ENCODE measurements at places on chromosomes 5 and 9.

DNA sequence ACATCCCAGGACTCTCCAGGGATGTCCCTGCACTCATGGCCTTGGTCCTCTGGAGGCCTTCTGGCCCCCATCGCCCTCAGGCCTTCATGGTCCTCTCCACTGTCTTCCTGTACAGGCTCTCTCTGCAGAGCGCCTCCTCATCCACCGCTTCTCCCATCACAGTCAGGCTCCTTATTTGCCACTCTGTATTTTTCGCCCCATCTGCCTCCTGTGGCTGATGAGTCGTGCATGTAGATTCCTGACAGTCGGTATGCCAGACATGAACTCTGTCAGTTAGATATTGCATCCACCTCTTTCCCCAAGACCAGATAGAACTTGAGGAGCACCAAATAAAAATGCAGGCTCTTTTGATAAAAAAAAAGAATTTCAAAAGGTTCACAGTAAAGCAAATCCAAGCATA, 362.8 kb downstream of the IRX1 start:
- DNase-seq = no peak

DNA sequence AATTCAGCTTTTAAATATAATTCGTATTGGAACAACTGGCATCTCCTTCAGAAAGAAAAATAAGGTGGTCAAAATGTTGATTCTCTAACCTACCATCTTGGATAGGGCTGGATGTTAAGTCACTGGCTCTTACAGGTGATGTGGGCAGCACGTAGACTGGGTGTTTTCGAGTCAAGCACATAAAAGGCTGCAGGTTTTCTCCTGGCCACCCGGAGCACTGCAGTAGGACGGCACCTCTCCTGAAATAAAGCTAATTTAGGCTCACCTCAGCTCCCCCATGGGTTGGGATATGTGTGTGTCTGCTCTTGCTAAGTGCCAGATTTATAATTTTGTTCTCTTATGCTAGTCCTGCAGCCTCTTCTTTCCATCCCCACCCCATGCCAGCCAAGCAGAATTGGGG, 80.3 kb downstream of the IQGAP2 start:
- DNase-seq = no peak

DNA sequence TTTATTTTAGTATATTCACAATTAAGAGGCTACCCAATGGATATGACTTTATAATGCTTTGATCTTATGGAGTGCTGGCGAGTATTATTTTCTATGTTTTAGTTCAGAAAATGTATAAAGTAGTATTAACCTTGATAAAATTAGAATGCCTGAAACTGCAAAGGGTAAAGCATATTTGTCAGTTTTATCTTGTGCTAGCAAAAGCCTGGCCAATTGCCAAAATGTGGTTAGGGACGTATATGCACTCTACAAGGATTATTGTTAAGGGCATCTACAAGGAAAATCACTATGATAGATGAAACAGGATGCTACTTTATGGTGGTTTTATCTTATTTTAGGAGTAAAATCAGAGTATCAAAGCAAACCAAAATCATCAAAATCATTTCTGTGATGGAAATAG, 281.7 kb downstream of the CCDC171 start:
- DNase-seq = no peak

GRCh38 chr5:33474004-33474403, 33.2 kb downstream of the TARS1 start:
- DNase-seq = no peak

GRCh38 chr9:4174546-4175175, 125.2 kb downstream of the GLIS3 start:
- no peak for DNase-seq

- DNase-seq = no peak
Observed at GRCh38 chr5:168313596-168314204, 22.3 kb downstream of the WWC1 start.

- DNase-seq = no peak
Observed at GRCh38 chr5:31703757-31704156, 64.8 kb downstream of the PDZD2 start.

DNA sequence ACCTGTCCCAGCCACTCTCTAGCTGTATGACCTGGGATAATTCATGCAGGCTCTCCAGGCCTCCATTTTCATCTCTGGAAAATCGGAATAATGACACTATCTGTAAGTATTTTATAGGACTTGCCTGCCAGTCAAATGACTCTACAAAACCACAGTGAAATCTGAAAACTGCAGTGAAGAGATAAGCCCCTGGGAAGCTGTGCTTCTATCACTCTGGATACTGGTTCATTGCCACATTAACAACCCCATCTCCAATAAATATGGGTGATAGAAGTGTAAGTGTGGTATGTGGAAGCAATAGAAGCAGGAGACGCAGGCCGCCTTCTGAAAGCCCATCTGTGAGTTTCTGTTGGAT, 31.8 kb downstream of the WHRN start:
- no peak for DNase-seq

GRCh38 chr5:123452401-123452800, 29.2 kb upstream of the CEP120 start:
- no peak for DNase-seq

DNA sequence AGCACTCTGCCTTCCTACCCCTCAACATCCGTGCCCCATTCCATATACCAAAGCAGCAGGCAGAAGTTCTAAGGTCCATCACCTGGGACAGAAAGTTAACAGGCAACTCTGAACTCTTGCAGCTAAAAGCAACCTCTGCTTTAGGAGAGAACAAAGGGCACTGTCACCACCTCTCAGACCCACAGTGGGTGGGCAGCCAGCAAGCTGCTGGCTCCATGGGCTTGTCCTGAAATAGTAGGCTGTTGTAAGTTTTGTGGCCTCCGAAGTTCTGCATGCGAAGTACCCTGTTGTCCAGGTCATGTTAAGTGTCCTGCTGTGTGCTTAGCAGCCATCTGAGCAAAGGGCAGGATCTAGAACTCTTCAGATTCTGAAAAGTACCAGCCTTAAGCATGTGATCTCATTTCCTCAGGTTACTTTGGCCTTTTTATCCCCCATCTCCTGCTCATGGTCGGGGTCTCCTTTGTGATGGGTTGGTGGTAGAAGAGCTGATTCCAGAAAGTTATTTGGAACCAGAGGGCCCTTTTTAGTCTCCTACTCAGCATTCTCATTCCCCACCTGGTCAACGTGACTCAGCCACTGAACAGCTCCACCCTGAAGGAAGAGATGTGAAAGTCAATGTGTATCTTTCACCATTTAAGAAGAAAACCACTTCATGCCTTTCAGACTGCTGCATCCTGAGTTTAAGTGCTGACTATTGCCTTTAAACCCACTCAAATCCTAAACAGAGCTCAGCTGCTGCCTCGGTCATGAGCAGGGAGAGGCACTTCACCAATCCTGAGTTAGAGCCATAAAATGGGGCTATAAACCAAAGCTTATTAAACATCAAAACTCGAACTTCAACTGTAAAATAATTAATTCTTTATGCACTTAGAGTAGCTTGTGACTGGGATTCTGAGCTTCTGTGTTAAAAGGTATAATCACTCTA, 121.4 kb downstream of the DPYSL3 start:
- no peak for DNase-seq

GRCh38 chr5:81398741-81399140, 4.8 kb upstream of the ACOT12 start:
- DNase-seq = no peak

- DNase-seq = no peak
Observed at GRCh38 chr5:171306166-171306565, 2.9 kb upstream of the TLX3 start.

DNA sequence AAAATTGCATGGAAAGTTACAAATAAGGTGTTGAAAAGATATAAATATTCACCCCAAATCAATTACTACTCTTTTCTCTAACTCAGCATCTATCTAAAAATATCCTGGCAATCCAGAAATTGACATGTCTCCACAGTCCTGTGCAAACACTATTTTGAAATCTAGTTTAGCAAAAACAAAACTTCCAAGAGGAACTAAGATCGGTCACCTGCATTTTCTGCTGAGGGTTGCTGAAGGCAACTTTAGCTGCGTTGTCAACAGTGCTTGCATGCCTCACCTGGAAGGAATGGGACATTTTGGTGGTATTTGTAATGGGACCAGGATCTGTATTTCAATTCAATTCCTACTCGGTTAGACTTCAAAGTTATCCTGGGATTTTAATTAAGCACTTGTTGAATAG, 398.3 kb downstream of the NTRK2 start:
- DNase-seq = no peak

DNA sequence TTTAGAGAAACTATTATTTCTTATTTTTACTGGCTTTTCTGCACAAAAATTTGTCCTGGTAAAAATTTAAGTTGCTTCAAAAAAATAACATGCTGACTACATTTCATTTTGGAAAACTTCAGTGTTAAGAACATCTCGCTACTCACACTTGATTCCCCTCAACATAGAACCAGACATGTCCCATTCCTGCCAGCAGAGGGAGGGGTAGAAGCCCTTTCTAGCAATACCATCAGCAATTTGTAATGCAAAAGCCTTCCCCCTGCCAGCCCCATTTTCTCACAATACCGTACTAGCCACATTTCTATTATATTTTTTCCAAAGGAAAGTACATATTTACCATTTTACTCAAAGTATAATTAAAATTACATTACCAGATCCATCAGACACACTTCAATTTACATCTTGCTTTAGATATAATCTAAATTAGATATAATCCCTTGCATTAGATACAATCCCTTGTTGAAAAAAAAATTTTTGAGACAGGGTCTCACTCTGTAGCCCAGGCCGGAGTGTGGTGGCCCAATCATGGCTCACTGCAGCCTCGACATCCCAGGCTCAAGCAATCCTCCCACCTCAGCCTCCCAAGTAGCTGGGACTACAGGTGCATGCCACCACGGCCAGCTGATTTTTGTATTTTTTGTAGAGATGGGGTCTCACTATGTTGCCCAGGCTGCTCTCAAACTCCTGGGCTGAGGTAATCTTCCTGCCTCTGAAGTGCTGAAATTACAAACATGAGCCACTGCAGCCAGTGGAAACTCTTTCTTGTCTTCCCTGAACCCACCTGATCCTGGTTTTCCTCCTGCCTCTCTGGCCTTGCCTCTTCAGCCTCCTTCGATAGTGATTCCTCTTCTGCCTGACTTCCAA, 39.6 kb upstream of the IDNK start:
- DNase-seq = no peak

DNA sequence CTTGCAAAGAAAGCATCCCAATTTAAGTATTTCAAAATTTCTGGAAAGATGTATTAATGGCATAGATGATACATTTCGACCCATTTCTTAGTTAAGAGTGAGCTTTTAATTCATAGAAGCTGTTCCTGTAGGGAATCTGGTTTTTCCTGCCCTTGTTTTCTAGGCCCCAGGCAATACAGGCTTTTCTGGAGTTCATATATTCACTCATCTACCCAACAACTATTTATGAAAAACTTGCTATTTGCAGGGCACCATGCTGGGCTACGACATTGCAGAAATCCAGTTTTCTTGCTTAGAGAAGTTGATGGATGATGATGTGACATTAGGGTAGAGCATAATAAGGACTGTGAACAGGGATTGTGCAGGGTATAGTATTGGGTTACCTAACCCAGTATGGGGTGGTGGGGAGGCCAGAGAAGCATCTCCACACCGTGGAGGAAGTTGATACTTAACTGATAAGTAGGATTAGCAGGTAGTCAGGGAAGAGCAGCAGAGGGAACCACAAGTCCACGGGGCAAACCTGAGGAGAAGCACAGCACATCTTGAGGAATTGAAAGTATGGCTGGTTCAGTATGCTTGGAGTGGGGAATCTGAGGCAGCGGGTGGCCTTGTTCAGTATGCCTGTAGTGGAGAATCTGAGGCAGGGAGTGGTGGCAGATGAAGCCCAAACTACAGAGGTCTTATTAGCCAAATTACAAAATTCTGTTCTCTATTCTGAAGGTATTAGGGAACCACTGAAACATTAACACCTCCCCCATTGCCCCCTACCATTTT, 247.5 kb downstream of the ARRDC3 start:
- DNase-seq = no peak

- DNase-seq = no peak
Observed at GRCh38 chr9:136222166-136222905, 17.4 kb upstream of the LHX3 start.

DNA sequence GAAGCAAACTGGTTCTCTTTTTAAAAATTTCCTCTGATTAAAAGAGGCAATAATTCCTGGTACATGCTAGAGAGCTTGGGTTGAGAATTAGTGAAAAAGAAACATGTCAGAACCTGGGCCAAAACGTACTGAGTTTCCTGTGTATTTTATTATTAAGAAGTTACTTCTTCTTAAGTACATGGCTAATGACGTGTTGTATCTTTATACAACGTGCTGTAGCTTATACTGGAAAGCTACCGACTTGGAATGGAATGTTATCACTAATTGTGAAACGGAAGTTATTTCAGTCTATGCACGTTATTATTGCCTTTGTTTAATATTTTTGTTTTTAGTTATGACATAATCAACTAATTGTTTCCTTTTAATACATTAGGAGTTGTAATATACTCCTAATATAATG, 43.1 kb downstream of the ZNF366 start:
- DNase-seq = no peak

Data from activated naive CD4-positive, alpha-beta T cell treated with anti-CD3 and anti-CD28 coated beads, Interleukin-2, amount 50 U/mL, for 72 hours (primary cell).